ENCODE measurements at places on chromosomes 13 and 19.

DNA sequence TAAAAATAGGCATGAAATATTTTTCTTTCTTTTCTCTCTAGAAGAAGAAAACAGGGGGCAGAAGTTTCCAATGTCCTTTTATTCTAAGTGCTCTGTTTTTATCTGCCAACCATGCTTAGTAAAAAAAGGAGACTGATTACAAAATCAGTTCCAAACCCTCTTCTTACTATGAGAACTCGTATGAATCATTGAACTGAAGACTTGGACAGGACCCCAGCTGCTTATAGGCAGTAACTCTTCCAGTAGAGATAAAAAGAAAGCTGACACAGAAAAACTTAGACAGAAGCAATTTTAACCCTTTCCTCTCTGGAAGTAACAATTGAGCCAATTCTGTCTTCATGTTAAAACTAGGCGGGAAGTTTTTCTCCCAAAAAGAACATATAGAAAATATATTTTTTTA, 24.5 kb upstream of the FREM2 start:
- no peak for DNase-seq

DNA sequence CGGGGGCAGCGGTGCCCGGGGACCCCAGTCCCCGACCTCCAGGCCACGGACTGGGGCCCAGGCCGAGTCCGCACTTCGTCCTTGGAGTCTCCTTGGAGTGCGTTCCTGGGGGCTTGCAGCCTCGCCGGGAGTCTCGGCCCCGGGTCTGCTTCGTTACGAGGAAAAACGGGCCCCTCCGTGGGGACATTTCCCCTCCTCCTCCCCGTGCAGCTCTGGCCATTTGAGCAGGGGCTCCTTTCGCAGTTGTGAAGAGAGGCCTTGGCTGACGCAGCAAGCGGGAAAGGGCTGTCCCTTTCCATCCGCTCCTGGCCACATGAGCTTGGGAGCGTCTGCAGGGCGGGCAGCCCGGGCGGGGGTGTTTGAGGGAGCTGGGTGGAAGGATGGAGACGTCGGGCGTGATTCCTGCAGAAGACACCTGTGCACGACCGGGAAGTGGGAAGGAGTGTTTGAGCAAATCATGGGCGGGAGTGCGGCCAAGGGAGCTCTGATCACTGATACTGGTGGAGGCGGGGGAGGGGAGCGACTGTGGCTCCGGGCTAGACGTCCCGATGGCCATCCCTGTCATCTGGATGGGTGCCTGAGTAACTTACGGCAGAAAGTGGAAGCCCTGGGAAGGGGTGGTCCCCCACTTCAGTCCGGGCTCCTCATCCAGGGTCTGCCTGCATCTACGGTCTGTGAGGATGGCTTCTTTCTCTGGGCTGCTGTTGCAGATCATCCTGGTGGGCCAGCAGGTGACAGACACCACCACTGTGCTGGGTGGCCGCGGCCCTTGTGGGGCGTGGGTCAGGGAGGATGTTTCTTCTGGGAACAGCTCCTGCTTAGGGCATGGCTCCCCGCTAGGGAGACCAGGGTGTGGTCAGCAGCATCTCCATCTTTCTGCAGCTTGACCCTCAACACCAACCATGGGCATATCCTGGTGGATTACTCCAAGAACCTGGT, 736 bp downstream of the GPI start:
- DNase-seq, result no peak

DNA sequence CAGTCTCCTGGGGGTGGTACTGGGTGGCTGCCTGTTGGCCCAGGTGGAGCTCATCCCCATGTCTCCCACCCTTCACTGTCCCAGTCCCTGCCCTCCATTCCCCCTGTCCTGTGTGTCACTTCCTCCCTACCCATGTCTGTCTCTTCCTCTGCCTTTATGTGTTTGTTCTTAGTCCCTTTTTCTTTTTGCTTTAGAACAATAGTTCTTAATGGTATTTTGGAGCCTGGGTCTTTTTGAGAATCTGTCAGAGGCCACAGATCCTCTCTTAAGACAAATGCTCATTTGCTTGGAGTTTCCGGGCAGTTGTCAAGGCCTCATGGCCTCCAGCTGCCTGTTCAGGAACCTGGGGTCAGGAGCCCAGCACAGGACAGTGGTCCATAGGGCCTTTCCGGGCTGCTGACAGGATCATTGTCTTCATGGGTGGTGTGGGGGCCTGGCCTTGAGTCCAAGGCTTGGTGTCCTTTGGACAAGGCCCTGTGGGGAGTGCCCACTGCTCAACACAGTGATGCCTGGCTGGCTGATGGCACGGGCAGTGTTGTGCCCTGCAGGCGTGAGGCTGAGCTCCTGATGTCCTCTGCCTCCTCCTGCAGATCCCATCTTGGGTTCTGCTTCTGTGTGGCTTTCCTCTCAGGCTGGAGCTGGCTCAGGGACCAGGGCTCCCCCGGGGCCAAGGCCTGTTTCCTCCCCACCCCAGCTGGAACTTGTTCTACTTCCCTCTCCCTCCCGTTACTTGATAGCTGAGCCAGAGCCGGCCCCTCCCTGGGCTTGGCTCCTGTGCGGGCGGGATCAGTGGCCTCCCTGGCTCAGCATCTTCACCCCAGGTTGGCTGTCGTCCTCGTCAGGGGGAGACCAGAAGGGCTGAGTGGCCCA, 3.5 kb downstream of the EGLN2 start:
- no peak for DNase-seq

- DNase-seq, result no peak
Measured at GRCh38 chr13:73933795-73934194, 200.4 kb downstream of the KLF12 start.

- DNase-seq, result no peak
Measured at GRCh38 chr13:36673838-36674326, at the start of gene SERTM1. Gene SERTM1 (plus strand): TSS chr13:36674020. CDS start chr13:36695079, 21,059 bp downstream.

GRCh38 chr19:33797802-33798671, 1.4 kb downstream of the KCTD15 start:
- DNase-seq, result no peak

- DNase-seq, result no peak
Measured at GRCh38 chr13:79258489-79258888, 147.6 kb downstream of the RBM26 start.

- DNase-seq, result no peak
Measured at GRCh38 chr13:84865783-84866221, 933.4 kb downstream of the SLITRK6 start.

GRCh38 chr19:51549533-51550324, 18.3 kb upstream of the SIGLEC6 start:
- no peak for DNase-seq

DNA sequence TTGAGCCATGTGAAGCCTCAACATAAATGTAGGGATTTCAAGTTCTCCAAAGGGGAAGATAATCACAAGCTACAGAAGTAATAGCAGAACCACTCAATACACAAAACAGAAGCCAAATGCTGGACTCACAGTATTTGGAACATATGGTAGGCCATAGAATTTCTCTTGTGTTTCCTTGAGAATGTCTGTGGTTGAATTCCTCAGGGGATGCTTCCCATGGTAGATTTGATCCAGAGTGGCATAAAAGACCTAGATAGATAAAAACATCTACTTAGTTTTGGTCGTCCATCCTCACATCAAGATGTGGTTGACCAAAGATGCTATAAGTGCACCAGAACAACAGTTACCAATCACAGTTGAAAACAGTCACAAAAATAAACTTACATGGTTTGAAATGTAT, 83.4 kb downstream of the MIPEP start:
- DNase-seq, result no peak

- DNase-seq, result peak; percentile 45
Measured at GRCh38 chr13:30872685-30873461, 33.2 kb upstream of the MEDAG start.

- DNase-seq, result no peak
Measured at GRCh38 chr19:12162513-12162881, 399 bp upstream of the ZNF136 start.

- DNase-seq, result no peak
Measured at GRCh38 chr19:34436716-34437115, 8.5 kb downstream of the UBA2 start.

DNA sequence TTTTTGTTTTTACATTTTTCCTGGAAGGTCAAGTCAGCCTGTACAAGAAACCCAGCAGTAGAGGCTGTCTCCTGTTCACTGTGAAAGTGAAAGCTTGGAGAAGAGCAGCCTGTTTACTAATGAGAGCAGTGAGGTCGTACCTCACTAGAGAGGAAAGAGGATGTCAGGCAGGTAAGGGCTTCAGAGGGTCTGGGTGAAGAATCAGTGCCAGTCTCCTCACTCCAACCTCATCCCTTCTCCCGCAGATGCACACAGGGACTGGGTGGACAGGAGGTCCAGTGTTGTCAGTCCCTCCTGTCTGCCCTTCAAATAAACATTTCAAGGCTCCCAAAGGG, 462.5 kb downstream of the KLF5 start:
- no peak for DNase-seq

DNA sequence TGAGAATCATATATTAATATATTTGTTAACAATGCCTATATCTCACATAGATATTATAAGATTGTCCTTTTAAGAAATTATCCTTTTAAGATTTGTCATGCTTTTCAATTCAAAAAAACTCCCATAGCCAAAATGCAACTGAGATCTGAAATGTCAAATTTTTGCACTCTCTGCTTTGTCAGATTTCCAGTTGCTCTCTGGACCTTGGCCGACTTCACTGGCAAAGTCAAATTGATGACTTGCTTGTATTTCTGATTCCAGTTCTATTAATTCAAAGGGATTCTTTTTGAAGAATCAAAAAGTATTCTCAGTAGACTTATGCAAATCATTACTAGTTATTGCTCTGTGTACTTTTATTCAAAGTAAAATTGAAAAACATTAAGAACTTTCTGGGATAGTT, 101.2 kb upstream of the SCEL start:
- DNase-seq, result no peak

DNA sequence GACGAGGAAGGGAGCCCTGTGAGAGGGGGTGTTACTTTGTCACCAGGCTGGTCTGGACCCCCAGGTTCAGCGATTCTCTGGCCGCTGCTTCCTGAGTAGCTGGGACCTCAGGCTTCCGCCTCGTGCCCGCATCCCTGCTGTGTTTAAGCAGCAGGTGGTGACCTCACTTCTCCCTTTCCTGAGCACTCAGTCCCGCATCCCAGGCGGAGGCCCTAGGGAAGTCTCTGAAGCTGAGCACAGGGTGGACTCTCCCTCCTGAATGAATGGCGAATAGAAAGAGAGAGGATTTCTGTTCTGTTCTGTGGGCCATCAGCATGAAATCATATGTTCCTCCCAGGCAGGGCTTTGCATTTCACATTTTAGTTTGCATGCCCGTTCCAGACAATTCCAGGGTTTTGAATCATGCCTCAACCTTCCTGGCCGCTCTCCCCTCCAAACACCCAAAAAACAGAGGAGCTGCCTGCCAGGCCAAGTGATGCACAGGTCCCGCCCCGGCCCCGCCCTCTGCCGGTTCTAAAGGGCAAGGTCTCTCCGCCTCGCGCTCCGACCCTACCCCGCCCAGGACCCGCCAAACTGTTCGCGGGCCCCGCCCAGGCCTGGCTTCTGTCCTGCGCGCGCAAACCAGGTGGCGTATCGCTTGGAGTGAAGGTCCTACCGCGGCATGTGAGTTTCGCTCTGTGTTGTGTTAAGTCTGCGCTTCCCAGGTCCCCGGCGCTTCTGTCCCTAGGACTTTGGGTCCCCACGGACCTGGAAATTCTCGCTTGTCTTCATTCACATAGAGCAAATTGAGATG, 35.1 kb upstream of the ZNF808 start:
- no peak for DNase-seq

GRCh38 chr13:85243831-85244230, 555.4 kb downstream of the SLITRK6 start:
- no peak for DNase-seq

DNA sequence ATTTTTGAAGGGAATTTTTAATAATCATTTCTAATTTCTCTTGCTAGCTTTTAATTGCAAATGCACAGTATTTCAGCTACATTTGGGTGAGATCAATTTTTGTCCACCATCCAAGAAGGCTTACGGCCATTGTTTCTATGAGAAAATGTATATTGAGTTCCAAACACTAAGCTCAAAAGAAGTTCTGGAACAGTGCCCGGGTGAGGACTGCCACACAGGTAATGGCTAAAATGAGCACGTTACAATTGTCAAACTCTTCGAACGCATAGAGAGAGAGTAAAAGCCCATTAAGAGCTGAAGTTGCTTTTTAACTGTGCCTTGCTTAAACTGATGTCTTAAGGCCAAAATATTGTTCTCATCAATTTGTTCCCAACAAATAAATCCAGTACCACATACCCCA, 755.0 kb downstream of the DIAPH3 start:
- DNase-seq, result no peak
